H7 (cell line): ENCODE measurements at places on chromosomes 5 and 9.

DNA sequence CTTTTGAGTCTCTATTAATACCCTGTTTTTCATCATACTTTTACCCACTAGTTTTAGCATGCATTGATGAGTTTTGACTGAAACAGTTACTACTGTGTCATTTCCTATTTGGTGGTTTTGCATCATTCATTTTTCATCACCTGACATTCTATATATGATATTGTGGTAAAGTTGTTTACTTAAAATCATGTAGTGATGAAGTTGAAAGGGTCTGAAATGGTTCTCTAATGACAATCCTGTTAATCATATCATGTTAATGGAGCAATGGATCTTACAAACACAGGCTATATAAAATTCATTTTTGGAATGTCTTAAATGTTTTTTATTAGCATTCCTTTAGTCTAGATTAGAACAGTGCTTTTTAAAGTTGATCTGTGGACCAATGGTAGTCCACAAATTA is 84.1 kb downstream of the ERBIN start:
- no peak for DNase-seq

- DNase-seq = no peak
Measured at GRCh38 chr9:115137526-115137925, 19.6 kb upstream of the TNC start.

- no peak for DNase-seq
Measured at GRCh38 chr5:69467442-69468225, 25.0 kb upstream of the OCLN start.

DNA sequence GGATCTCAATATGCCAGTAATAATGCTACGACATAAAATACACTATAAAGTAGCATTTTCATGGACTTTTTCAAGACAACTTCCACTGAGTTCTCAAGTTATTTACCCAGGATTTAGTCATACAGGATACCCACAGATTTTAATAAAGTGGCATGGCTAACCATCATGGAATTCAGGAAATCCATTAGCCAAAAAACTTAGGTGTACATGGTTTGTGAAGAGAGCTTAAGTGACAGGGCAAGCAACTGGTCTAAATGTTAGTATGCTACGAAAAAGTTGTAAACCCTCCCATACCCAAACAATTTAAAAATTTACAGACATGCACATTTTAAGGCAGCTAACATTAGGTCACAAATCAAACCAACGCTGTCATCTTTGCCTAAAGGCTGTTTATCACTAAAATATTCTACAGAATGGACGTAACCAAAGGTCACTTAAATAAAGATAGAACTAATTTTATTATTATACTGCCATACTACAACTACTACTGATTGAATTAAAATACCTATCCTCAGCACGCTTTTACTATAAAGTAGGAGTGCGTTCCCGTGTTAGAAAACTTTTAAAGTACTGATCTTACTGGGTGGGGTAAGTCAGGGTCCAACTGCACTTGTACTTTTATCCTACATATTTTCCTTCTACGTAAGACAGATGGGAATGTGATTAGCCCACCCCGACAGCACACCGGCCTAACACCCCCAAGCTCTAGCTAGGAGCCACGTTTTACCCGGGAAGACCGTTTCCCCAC is 1.1 kb downstream of the UBTD2 start:
- DNase-seq = no peak

DNA sequence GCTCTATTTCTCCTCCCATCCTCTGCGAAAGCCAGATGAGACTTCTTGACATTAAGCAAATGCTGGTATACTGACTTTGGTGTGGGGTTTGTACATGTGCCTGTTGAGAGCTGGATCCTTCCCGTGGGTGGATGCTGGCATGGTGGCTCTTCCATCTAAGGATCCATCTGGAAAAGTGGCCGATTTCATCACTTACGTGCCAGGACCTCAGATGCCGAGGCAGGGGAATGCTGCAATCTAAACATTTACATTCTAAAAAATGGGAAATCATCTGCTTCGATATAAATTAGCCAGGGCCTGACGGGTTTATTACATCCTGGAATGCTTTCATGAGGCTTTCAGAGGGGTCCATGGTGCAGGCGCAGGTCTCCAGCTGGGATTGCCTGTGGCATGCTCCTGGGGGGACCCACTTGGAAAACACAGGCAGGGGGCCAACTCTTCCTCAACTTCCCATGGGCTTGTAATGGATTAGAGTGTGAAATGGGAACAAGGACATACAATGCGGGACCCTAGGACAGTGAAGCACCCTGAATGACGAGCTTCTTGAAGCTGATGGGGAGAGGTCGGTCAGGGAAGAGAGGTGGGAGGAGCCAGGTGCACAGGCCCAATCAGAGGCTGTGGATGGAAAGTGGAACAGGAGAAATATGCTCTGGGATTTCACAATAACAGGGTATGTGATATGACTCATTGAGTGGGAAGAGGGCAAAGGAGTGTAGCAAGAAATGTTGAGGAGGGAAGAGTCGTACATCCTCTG is 105.5 kb upstream of the PITX1 start:
- no peak for DNase-seq

DNA sequence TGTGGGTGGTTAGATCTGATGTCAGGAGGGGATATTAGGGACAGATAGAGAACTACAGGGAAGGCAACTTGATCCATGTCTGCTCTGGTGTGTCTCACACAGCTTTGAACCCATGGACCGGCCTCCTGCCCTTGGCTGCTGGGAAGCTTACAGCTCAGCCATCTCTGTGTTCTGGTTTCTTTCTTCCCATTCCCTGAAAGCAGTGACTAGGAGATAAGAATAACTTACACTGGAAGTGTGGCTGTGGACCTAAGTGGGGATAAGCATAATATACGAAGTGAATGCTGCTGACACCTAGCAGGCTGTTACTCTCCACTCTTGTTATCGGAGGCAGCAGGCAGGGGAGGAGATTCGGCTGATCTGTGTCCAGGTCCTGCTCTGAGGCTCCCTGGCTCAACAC is 282.3 kb upstream of the TUT7 start:
- no peak for DNase-seq

GRCh38 chr9:102445181-102445747 is 549.9 kb upstream of the CYLC2 start:
- DNase-seq = no peak

GRCh38 chr9:132942541-132943182 is 1.8 kb downstream of the TSC1 start:
- no peak for DNase-seq

- DNase-seq = no peak
Measured at GRCh38 chr9:113769412-113769811, 106.7 kb upstream of the ZNF618 start.

GRCh38 chr9:112377684-112378327 is 2.1 kb upstream of the HSDL2 start:
- DNase-seq = no peak

- no peak for DNase-seq
Measured at GRCh38 chr9:15219546-15219945, 87.5 kb downstream of the TTC39B start.

DNA sequence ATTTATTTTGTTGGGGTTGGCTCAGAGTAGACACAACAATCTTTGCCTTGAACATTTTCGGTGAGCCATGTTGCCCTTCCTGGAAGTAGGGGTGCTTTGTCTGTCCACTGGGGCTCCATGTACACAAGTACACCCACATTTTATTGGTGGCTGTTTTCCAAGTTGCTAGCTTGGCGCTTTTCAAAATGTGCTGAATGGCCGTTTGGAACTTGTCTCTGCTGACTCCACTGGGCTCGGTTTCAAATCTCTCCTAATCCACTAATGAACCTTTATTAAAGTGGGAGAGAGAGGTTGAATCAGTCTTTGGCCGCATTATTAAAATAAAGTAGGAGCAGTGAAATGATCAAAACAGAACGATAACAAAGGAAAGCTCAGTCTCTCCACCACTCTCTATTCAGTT is 64.6 kb upstream of the TAF11L2 start:
- DNase-seq = no peak

DNA sequence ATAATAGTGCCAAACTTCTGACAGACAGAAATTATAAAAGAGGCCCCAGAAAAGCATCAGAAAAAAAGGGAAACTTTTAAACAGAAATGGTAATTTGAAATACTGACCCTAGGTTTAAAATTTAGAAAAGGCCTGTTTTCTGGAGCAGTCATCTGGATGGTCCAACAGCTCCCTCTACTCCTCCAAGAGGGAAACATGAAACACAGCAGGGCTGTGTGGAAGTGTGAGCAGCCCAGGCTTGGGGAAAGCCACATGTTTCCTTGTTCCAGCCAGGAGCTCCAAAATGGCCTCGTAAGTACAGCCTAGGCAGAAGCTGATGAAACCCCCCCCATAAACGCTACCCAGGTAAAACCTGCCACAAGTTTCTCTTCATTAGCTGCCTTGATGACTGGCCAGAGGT is 499.3 kb upstream of the ADAMTS16 start:
- peak; percentile 61 for DNase-seq

DNA sequence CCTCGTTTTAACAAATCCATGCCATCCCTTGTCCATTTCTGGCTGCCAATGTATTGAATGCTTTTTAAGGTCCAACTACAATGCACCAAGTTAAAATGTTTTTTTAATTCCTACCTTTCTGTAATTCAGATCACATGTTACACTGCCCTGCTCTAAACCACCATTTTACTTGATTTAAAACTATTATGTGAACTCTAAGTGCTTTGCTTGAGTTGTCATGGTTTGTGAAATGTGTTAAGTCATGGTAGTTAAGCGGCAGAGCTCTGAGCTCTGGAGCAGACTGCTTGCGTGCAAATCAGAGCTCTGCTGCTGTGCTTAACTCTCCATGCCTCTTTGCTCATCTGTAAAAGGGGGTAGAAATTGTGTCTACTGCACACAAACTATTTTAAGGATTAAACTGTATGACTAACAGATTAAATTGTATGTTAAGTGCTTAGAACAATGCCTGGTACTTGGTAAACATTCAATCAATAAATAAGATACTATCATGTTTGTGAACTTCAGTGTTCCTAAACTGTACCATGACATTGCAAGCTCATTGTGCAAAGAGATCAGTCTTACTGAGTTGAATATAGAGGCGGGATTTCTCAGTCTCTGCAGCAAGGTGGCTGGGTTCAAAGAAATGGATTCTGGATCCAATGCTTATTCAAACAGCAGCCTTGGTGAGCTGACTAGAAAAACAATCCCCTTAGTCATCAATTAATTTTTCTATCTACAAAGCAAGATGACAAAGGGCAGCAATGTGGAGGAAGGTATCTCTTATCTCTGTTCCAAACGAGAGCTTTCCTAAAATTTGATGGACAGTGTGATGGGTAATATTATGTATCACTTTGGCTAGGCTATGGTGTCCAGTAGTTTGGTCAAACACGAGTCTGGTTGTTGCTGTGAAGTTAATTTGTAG is 16.1 kb upstream of the CMBL start:
- DNase-seq = no peak

DNA sequence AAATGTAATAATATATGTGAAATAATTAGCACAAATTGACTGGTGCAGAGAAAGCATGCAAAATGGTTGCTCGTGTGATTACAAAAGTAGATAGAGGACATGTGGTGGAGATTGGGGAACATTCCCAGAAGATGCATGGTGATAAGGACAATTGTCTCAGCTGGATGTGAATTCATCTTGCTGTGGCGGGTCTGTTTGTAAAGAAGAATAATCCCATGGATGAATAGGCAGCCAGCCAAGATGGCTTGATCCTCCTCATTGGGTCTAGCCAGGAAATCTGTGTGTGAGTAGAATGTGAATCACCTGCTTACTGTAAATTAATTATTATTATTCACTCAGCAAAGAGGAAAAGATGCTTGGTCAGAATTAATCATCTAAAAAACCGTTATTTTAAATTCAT is 12.6 kb upstream of the DPYSL3 start:
- no peak for DNase-seq

DNA sequence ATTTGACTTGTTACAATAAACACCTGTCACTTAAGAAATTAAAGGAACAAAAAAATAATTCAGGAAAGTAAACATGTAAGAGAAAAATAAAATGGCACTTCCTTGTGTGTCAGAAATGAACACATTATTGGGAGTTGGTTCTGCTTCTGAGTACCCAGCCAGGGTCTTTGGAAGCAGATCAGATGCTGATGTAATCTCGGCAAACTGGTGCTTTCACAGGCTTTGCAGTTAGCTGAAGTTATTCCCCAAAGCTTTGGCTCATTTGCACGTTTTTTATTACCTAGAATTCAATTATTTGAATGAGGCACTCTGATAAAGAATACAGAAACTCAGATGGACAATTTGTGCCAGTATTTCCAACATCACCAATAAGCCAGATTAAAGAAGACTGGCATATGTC is 10.9 kb downstream of the CDH18 start:
- no peak for DNase-seq

DNA sequence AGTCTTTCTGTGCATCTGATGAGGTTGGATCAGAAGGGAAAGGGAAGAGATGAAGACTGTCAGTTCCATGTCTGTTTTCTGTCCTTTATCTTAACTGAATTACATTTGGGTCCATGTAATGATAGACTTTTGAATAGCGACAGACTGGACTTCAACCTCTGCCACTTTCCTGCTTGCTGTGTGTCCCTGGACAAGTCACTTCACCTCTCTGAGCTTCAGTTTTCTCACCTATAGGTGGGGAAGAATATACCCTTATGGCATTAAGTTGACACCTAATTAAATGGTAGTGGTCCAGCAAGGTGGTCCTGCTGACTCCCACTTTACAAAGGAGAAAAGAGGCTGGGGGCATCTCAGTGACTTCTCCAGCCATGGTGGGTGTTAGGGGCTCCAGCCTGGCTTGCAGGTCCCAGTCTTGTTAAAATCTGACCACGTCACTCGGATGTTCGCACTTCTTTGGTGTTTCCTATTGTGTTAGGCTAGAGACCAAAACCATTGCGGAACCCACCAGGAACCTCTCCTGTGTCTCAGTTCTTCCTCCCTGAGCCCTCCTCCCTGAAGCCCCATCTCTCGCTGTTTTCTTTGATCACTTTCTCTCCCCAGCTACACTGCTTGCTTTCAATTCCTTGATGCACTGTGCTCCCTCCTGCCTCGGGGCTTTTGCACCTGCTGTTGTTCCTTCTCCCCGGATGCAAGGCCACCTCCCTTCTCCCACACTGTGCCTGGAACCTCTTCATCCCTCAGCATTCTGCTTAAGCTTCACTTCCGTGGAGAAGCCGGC is 256.5 kb downstream of the NSG2 start:
- DNase-seq = no peak

DNA sequence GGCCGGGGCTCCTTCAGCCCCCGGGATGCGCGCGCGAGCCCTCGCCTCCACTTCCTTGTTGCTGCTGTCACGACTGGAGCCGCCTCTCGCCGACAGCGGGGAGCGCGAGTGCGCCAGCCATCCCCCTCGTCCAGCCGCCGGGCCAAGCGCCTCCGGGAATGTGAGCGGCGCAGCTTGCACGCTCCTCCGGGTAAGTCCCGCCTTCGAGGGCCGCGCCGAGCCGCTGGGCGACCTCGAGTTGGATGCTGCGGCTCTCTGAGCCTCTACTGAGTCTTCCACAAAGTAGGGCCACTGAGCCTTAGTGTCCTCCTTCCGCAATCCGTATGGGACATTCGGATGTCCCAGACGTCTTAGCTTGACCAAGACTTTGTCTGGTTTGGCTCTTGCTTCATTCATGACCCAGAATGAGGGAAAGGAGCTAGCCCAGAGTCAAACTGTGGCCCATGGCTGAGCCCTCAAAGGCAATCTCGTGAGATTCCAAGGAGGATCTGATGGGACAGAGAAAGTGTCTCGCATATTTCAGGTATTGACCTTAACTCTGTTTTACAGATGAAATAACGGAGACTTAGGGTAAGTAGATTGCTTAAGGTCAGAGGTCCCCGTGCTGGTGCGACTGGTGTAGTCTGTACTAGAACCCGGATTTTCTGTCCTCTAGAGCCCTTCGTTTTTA is 586 bp downstream of the HMGXB3 start:
- DNase-seq = peak; percentile 80

GRCh38 chr5:52491818-52492217 is 295.9 kb upstream of the ITGA1 start:
- DNase-seq = no peak

- DNase-seq = peak; percentile 67
Measured at GRCh38 chr5:76807296-76807695, 11.5 kb upstream of the F2RL1 start.
